ENCODE measurements at places on chromosomes 1 and 21.

DNA sequence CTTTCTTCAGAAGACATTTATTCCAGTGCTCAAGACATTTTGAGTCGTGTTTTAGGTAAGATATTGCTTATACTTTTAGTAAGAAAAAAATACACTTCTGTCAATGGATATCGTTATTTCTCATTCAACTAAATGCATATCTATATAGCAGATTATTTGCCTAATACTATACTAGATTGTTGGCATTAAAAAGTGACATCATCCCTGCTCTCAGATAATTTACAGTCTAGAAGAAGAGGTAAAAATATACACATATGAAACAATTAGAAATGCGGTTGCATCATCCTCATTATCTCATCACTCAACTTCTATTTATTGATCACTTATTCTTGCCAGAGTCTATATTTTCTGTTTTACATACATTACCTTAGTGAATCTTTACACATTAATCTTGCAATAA lies 367.7 kb downstream of the ADGRL2 start:
- no peak for DNase-seq

GRCh38 chr21:29084372-29084771 lies 10.9 kb upstream of the CCT8 start:
- DNase-seq = no peak

- DNase-seq = no peak
These were observed 87.7 kb upstream of the LRRN2 start for GRCh38 chr1:204773246-204773645.

DNA sequence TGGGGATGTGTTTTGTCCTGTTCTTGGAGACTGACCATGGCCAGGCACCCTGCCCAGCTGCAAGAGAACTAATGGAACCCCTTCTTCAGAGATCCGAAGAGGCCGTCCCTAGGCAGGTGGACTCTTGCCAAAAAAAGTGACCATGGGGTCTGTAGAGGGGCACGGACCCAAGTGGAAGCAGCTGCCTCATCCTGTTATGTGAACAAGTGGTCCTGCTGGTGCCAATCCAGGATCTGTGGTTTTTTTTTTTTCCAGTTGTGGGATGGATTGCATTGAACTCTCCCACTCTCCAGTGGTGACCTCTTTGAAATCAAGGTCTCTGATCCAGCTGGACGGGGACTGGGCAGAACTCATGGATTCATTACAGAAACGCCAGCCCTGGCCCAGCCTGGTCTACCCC lies 71.2 kb downstream of the ARHGEF10L start:
- no peak for DNase-seq

GRCh38 chr1:119275145-119276134 lies 93.1 kb upstream of the HAO2 start:
- DNase-seq = peak; percentile 46

- DNase-seq = no peak
These were observed 547.8 kb downstream of the NPHP4 start for GRCh38 chr1:5444396-5444795.

DNA sequence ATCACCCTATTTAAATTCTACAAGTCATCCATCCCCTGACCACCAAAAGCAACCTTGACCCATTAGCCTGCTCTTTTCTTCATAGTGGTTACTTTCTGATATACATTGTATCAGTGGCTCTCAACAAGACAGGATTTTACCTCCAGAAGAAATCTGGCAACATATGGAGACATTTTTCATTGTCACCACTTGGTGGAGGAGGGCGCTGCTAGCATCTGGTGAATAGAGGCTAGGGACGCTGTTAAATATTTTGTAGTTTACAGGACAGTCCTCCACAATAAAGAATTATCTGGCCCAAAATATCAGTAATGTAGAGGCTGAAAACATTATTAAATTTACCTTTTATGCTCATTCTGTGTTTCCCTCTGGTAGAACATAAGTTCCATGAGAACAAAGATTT lies 6.1 kb downstream of the HSPA13 start:
- no peak for DNase-seq

- DNase-seq = no peak
These were observed 24.7 kb downstream of the ZYG11A start for GRCh38 chr1:52867087-52867863.

DNA sequence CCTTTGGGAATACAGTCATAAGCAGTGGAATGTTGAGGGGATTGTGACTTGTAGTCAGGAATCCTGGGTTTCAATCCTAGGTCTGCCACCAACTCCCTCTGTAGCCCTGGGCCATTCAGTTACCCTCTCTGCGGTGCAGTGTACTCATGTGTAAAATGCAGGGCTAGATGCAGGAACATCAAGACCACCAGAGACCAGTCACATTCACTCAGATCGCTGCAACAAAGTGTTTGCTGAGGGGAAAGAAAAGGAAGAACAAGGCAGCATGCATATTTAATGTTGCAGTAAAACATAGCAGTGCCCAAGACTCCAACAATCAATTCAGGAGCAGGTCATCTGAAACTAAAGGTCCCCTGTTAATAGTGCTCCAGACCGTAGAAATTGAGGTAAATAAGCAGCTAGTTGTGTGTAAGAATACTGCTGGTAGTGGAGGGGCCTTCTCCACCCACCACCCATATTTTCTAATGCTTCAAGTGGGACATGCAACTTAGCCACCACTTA lies 410.7 kb downstream of the OMA1 start:
- DNase-seq = no peak

DNA sequence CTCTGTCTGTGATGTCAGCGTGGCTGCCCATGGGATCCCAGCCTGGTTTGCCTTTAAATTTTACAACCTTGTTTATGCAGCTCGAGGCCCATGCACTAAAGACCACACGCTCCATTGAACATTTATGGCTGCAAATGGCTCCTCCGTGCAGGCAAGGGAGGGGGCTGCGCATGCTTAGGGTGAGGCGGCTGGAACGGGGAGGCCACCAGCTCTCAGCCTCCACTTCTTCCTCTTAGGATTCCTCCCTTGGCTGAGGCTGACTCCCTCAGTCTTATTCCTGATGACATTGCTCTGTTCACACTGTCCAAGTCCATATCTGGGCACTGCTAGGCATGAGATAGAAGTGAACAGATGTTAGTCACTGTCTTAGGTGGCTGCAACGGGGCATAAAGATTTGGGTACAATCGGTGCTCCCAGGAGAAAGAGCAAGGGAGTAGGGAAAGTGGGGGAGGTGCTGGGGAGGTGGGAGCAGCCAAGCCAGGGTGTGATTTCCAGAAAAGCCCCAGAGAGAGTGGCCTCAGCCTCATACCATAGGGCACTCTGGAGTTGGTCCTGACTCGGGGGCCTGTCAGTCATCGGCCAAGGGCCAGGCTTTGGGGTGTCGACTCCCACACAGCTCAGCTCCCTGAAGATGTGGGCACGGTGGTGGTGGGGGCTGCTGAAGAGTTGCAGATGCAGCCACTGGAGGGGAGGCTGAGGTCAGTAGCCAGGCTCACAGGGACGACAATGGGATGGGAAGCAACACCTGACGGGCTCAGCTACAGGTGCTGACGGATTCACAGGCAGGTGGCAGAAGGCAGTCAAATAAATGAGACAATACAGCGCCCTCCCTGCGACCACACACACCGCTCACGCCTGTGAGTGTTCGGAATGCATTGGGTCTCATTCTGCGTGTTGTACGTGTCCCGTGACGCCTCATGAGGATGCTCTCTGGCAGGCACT lies 37.3 kb upstream of the ACTL8 start:
- DNase-seq = no peak

- no peak for DNase-seq
These were observed 65.6 kb upstream of the ARHGAP29 start for GRCh38 chr1:94303005-94303404.

- no peak for DNase-seq
These were observed 5.4 kb downstream of the BLACAT1 start for GRCh38 chr1:205450448-205450847.

GRCh38 chr1:115160728-115161127 lies 71.4 kb upstream of the TSPAN2 start:
- no peak for DNase-seq

GRCh38 chr1:46617108-46617800 lies 643 bp upstream of the MOB3C start:
- no peak for DNase-seq

DNA sequence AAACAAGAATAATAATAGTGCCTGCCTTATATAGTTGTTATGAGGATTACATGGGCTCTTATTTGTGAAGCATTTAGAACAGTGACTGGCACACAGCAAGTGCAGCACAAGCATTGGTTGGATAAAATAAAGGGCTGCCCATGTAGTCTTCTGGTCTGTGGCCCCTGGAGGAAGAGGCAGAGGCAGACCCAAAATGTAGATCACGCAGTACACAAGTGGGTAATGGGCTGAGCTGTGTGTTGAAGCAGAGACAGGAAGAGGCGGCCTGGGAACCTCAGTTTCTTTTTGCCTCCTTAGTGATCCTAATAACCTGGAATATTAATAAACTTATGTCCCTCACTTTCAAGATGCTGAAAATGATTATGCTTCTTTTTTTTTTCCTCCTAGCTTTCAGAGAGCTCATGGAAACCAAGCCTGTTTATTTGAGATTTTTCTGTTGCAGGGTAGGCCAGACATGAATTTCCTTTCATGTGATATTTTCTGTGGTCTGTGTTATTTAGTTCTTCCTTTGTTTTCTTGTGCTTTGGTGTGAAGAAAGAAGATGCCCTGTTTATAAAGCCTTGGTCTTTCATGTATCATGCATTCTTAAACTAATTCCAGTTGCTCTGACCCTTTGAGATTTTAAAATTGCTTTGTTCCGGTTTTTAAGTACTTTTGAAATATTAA lies 42.5 kb downstream of the LRRC8D start:
- no peak for DNase-seq

DNA sequence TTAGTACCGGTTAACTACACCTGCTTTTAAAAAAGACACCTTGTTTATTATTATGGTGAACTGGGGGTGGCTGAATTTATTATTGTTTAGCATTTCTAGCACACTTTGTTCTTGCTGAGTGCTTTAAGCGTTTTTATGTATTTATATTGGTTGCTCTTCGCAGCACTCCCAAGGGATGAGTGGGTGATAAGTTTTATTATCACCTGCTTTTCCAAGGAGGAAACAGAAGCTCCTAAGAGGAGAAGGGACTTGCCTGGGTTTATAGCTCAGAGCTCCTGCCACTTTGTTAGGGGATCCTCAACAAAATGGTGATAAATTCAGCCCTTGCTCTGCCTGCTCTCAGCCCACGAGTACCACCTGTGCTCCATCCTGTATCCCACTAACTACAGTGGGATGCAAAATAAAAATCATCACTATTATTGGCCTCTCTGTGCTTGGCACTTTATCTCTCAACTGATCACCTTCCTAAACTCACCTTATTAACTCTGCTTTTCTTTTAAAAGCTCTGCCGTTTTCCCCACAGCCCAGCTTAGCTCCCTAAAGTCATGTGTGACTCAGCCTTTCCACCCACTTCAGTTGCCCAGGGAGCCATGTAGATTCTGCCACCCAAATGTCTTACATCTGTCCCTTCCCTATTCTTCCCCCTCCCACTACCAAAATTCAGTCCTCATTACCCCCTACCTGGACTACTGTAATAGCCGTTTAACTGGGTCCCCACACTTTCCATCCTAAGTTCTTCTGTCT lies 44.5 kb downstream of the BCL9 start:
- no peak for DNase-seq

- DNase-seq = no peak
These were observed 3.9 kb upstream of the LRRC52 start for GRCh38 chr1:165539908-165540307.

DNA sequence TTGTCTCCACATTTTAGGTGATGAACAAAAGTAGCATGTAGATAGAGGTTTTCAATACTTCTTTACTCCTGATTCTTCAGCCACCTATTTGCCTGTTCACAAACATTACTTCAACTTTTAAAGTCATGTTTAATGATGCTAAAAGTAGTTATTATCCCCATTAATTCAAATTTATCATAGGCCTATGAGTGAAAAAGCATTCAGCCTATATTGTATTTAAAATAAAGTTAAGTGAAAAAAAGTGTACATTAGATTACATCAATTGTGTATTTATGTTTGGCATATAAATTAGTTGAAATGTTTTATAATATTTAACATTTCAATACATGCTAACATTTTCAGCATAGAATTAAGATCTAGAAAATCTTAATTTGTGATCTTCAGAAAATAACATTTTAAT lies 10.5 kb downstream of the CDKN2C start:
- DNase-seq = no peak

GRCh38 chr1:43538143-43538487 lies 7.4 kb downstream of the PTPRF start:
- no peak for DNase-seq

DNA sequence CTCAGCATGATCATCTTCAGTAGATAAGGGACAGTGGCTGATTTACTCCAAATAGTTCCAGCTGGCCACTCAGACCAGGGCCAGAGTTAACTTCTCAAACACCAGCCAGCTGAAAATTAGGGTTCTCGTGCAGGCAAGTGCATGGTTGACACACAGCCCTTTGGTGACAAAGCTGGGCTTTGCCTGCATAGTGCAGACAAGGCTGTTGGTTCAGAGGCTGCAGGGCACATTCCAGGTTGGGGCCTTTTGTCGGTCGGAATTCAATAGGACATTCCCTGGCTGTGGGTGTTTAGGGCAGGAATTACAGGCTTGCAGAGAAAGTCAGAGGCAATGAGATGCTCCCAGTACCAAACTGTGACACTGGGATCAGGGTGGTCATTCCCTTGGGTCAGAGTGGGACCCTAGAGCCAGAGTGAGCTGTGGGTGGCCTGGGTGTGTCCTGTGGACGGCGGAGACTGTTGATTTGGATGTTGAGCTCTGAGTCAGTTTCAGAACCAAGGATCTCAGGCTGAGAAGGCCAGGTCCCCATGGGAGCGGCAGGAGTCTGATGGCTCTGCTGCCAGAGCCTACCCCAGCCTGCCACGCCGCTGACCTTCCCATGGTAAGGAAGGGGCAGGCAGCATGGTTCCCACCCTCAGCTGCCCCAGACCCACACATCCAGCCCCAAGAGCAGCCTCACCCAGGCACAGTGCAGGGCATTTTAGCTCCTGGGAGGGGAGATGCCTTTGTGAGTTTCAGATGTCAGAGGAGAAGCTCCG lies 56.2 kb downstream of the STUM start:
- no peak for DNase-seq

- DNase-seq = no peak
These were observed 33.8 kb upstream of the KCNE2 start for GRCh38 chr21:34330055-34330454.

Measured in DMS 273 treated with DMSO at 0.1 percent for 48 hours (cell line).